ENCODE measurements at places on chromosomes 7 and 10. TPM values are rescaled to one million over a fixed set of nuclear protein-coding genes. Genes with fewer than 3 reads are reported as not detected.

COMMD3 gene
- total RNA-seq: 50.6 TPM

- DNase-seq: no peak
Observed at GRCh38 chr10:61452151-61452651, 980 bp downstream of the TMEM26 start.

- DNase-seq: no peak
Observed at GRCh38 chr10:52678611-52679010, 94.0 kb downstream of the MBL2 start.

GRCh38 chr7:104296900-104297299, 31.5 kb upstream of the LHFPL3 start:
- no peak for DNase-seq

SPDYE6 gene
- total RNA-seq: not detected

DNA sequence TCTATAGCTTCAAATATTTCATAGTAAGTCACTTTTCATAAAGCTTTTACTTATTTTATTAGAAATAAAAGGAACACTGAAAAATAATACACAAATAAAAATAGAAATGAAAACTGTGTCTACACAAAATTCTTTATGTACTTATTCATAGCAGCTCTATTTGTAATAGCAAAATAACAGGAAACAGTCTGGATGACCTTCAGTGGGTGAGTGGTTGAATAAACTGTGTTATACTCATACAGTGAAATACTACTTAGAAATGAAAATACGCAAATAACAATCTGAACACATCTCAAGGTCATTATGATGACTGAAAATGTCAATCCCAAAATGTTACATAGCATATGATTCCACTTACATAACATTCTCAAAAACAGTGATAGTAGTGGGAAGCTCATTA, 138.7 kb upstream of the PCLO start:
- DNase-seq: no peak

IFIT2 gene
- total RNA-seq: 1.7 TPM

RTKN2 gene
- 0.98 TPM for total RNA-seq

GRCh38 chr10:127943336-127943910, 36.5 kb downstream of the PTPRE start:
- DNase-seq: no peak

All from SK-MEL-5 (cell line).